ENCODE measurements at places on chromosomes 5 and 9.

DNA sequence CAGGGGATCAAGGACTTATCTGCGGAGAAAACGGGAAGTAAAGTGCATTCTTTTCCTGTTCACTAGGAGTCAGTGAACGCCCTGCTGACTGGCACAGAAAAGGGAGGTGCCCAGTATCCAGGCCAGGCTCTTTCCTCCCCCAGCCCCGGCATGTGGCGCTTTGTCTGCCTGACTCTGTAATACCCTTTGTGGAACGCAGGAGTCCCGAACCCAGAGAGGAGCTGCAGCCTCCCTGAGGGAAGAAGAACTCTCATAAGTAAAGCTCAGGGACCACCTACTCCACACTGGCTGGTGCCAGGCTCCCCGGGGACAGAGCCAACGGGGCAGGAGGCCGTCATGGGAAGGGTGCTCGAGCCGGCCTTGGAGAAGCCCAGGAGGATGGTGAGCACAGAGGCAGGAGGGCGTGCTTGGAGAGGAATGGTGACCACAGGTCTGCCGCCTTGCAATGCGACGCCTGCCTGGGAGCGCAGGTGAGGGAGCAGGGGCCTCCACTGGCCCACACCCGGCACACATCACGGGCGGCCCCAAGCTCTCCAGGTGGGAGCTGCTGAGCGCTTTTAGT is 31.5 kb downstream of the VAV2 start:
- DNase-seq, result no peak

DNA sequence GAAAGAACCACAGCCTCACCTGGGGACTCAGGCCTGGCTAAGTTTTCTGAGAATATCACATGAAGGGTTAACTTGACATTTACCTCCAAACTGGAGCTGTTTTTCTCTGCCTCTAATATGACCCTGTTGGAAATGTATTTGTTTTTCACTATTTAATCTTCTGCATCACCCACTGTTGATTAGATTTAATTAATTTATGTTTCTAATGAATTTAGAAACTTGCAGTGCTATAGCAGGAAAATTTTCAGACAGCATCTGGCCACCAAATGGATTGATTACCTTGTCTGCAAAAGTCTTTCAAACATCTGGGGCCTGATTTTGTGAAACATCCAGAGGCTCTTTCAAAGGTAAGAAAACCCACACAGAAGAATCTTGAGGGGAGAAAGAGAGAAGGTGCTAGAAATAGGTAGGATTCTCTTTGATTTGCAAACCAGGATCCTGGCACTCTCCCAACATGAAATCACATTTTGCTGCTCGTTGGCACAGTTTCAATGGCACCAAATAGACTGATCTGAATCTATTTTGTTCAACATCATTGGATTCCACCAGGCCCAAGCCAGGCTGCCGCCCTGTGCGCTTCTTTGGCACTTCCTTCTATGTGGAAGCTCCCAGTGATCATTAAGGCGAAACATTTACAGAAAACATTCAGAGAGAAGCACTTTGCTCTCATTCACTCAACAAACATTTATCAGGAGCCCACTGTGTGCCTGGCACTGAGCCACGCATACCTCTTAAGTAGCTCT is 157.3 kb downstream of the PPP2R2B start:
- DNase-seq, result no peak

DNA sequence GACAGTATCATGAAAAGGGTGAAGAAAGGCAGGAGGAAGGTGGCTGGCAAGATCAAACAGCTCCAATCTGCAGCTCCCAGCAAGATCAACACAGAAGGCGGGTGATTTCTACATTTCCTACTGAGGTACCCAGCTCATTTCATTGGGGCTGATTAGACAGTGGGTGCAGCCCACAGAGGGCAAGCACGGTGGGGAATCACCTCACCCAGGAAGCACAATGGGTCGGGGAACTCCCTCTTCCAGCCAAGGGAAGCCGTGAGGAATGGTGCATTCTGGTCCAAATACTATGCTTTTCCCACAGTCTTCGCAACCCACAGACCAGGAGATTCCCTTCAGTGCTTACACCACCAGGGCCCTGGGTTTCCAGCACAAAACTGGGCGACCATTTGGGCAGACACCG is 66.8 kb downstream of the CAMSAP1 start:
- no peak for DNase-seq

GRCh38 chr5:146001544-146002190 is 65.3 kb downstream of the SH3RF2 start:
- DNase-seq, result no peak

All from NCI-H524 treated with DMSO at 0.1 percent for 48 hours (cell line).